Occipital lobe (tissue), 3 donors: ENCODE measurements at places on chromosomes 7 and 10. TPM values are rescaled to one million over a fixed set of nuclear protein-coding genes. Genes with fewer than 3 reads are reported as not detected.

DNA sequence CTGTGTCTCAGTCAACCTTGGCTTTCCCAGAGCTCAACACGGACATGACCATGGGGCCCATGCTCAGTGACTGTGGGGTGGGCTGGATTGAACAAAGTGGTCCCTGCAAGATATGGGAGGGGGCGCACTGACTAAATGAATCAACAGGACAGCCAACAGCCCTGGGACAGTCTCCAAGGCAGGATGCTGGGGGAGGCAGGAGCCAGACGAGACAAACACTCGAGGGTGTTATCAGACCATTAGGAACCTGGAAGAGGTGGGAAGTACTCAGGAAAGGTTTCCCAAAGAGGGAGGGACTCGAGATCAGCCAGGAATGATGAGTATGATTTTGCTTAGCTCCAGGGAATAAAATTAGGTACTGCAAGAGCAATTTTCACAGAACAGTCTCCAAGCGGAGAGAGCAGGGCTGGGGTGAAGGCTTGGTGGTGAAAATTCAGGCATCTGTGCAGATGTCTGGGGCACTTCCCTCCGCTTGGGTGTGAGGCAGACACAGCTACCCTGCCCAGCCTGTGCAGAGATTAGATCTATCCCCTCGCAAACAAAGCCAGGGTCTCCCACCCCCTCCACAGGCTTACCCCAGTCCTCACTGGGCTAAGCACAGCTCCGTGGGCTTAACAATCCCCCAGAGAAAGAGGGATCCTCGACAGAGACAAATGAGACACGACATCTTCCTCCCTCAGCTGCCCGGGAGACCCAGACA lies 261.1 kb upstream of the ZMIZ1 start:
- DNase-seq: no peak

DNA sequence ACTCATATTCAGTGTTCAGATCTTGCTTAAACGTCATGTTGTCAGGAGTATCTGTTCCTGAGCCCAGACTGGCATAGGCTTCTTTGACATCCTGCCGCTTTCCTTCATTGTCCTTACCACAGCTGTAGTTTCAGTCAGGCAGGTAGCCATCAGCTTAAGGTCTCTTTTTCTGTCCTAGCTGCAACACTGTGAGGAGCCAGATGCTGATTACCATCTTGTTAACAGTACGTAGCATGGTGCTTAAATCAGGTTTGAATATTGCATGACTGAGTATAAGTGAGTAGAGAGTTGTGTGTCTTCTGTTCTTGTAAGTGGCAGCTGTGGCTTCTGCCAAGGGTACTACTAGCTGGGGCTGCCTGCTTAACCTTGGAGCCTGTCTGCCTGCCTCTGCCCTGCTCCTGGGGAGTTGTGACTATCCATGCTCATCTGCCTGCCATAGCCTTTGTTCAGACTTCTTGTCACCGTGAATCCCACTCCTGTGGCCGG lies 92.6 kb downstream of the MAPK8 start:
- no peak for DNase-seq

DNA sequence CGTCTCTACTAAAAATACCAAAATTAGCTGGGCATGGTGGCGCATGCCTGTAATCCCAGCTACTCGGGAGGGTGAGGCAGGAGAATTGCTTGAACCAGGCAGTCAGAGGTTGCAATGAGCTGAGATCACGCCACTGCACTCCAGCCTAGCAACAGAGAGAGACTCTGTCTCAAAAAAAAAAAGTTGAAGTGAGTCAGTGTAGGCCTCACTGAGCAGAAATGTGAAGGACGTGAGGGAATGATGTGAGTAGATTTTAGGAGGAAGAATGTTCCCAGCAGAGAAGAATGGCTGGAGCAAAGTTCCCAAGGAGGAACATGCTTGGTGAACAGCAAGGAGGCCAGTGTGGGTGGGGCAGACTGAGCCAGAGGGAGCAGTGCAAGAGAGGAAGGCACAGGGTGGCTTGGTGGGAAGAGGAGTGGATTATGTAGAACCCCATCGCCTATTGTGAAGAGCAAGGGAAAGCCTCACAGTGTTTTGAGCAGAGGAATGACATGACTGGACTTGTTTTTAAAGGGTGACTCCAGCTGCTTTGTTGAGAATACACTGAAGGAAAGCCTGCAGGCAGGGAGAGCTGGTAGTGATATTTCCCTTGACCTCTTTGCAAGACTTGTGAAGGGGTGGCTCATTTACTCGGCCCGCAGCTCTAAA lies 708.7 kb downstream of the SUGCT start:
- no peak for DNase-seq

GRCh38 chr7:150852371-150852905 lies at the start of gene AOC1:
Gene AOC1, plus strand, starts transcription at chr7:150852517. Its CDS starts 3,954 bp downstream, at chr7:150856471.
- no peak for DNase-seq

DNA sequence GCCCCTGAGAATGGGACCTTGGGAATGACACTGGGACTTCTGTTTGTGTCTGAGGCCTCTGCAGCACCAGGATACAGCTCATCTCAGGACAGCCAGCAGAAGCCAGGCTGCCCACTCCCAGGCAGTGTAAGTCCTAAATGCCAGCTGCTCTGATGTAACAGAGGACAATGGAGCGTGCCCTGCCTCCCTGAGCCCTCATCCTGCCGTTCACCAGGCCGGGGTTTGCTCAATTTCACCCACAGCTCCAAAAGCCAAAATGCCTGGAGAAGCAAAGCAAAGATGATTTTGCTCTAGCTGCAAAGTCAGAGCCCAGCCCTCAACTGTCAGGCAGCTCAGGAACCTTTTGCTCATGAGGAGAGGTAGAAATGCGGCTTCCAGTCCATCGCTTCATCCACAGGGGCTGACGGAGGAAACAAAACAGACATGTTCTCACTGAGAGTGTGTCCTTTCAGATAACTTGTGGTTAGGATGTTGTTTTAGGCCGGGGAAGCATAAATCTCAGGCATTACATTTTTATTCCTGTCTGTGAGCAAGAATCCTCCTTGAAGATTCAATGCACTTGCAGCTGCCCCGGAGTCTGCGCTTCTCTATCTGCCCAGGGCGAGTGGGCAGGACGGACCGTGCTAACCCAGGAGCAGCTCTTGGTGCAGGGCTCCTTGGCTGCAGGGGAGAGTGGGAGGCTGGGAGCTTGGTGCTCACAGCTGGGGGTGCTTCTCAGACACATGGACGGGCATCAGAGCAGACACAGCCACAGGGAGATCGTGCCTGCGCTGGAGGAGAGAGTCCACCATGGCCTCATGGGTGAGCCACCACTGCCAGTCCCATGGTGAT lies 83.2 kb upstream of the CHST15 start:
- DNase-seq: no peak

GRCh38 chr10:1185911-1186682 lies 129.9 kb downstream of the WDR37 start:
- no peak for DNase-seq

The C10orf53 gene
- not detected for total RNA-seq

The PRRT4 gene
- total RNA-seq: 2.7 TPM
